NCI-H146 (cell line): ENCODE measurements at places on chromosomes 7 and 10.

GRCh38 chr7:1889556-1890181 is 219.6 kb downstream of the ELFN1 start:
- DNase-seq = no peak

GRCh38 chr10:4947635-4948596 is 15.3 kb upstream of the AKR1C1 start:
- no peak for DNase-seq

GRCh38 chr10:23432639-23433038 is 6.2 kb upstream of the OTUD1 start:
- DNase-seq = no peak

DNA sequence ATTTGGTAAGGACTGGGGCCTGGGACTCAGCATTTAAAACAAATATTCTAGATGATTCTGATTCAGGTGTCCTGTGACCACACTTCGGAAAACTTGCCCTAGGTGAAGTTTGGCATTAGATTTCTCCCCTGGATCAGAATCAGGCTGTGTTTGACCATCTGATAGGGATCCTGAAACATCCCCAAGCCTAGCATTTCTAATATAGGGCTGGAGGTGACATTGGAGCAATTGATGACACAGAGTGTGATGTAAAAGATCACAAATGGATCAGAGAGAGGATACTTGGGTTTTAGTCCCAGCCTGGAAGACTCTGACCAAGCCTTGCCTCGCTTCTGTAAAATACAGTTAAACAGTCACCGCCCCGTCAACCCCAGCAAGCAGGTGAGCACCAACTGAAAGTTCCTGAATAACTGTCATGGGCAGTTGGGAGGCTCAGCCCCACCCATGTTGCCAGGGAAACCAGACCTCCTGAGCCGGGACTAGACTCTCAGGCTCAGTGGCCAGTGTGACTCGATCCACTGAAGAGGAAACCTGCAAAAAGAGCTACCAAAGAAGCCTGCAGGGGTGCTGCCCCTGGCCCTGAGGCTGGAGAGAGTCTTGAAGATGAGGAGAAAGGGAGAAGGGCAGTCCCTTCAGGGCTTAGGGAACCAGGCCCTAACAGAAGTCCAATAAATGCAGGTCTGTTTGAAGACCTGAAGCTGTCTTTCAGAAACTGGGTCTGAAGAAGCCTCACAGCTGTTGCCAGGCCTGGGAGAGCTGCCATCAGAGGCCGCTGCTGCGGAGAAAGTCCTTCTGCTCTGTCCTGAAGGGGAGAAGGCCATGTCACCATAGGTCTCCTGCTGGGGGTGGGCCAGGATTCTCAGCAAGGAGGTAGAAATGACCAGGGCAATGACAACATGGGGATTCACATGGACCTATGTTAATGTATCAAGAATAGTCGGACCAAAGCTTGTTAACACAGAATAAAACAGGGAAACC is 126.1 kb upstream of the KCNMA1 start:
- no peak for DNase-seq

DNA sequence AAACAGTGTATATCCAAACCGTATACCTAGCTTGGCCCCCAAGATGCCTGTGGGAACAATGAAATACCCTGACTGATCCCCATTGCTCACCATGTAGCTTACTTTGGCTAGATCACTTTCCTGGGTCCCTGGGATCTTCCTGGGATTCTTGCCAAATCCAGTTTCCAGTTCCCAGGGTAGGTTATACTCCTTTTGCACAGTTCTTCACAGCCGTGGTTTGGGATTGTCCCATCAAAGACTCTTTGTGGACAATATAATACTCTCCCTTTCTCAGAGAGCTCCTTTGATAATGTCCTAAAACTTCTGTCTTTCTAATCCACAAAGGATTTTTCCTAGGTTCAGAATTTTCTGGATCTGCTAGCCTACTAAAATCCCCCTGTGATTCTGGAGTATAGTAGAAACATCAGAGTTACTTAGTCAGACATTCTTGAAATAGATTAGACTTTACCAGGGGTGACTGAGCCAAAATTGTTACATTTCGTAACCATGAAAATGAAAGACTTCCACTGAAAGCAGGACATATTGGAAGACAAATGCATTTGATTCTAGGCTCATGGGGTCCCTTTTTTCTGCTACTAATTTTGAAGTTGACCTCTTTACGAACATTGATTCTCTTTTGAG is 388.3 kb upstream of the ETV1 start:
- DNase-seq = no peak
